ENCODE measurements at places on chromosomes 2 and 18. TPM values are rescaled to one million over a fixed set of nuclear protein-coding genes. Genes with fewer than 3 reads are reported as not detected.

The SH3RF3 gene
- 7.4 TPM for total RNA-seq

The MYO3B gene
- total RNA-seq, result not detected

The RAD51AP2 gene
- total RNA-seq, result not detected

The MYCN gene
- total RNA-seq, result 4.1 TPM

The RFX8 gene
- 6.9 TPM for total RNA-seq

The ADAM23 gene
- total RNA-seq, result 2.9 TPM

The TNFRSF11A gene
- 5.5 TPM for total RNA-seq

The SERPINB13 gene
- not detected for total RNA-seq

The TUBB6 gene
- 262 TPM for total RNA-seq

Data from tibial nerve (tissue), 4 donors.